AML-193 (cell line): ENCODE measurements at places on chromosomes 11 and 22.

GRCh38 chr22:50676661-50677492, 4.3 kb downstream of the SHANK3 start:
- no peak for DNase-seq

GRCh38 chr22:18121954-18122554, 11.4 kb downstream of the TUBA8 start:
- no peak for DNase-seq

DNA sequence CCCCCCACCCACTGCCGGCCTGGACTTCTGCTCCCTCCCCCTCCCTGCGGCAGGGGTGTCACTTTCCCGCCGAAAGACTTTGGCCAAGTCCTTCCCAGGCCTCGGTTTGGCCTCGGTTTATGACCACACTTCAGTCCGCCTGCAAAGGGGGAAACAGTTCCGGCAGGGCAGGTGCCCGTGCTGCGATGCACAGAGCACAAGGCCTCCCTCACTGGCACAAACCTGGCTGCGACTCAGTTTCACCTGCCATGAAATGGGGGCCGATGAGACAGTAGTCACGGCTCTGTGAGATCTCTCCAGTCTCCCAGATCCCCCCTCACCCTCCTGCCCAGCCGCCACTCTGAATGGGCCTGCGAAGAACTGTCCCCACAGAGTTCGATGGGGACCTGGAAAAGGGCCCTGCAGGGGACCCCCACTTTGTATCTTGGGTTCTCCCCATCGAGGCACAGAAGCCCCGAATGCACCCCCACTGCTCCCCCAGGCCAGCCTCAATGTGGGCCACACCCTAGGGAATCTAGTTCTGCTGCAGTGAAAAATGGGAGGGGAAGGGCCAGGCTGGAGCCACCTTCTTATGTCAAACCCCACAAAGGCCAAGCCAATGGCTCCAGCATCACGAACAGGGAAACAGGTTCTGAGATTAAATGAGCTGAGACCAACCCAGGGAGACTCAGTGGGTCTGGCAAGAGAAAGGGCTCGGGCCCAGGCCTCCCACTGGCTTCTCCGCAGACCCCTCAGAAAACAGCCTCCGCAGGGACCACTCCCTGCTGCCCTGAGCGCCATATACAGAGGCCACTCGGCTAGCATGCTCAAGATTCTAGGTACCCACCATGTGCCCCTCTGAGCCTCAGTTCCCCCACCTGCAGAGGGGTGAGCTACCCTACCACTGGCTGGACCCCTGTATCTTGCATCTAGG, 29.0 kb downstream of the ARVCF start:
- DNase-seq, result no peak

DNA sequence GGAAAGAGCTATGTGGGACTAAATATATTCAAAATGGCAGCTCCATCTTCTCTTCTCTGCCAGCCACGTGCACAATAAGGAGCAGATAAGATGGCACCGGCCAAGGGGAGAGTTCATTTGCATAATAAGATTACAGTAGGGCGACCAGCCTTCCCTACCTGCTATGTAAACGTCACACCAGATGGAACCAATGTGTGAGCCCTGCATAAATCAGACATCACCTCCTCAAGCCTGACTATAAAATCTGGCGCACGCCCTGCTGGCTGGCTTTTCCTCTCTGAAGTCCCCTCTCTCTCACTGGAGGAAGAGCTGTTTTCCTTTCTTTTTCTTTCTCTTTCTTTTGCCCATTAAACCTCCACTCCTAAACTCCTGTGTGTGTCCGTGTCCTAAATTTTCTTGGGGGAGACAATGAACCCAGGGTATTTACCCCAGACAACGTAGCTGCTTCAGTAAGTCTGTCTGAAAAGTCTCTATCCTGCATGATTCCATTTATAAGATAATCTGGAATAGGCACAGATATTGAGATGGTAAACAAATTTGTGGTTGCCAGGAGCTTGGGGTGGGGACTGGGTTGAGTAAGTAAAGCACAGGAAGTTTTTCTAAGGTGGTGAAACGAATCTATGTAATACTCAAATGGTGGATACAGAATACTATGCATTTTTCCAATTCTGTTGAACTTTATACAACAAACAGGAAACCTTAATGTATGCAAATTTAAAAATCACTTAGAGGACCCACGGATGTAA, 670.0 kb upstream of the KIRREL3 start:
- no peak for DNase-seq

- DNase-seq, result no peak
These were observed 43.0 kb downstream of the DSCAML1 start for GRCh38 chr11:117754030-117754429.

GRCh38 chr11:8487261-8487660, 106.8 kb downstream of the STK33 start:
- no peak for DNase-seq

DNA sequence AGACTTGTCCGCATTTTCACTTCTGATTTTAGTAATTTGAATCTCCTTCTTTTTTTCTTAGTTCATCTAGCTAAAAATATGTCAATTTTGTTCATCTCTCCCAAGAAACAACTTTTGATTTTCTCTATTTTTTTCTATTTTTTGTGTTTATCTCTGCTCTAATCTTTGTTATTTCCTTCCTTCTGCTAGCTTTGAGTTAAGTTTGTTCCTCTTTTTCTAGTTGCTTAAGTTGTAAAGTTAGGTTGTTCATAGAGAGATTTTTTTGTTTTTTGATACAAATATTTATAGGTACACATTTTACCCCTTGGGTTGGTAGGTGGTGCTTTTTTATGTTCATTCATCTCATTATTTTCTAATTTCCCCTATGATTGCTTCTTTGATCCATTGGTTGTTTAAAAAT, 22.1 kb upstream of the XKR3 start:
- peak; percentile 36 for DNase-seq

GRCh38 chr11:57345555-57346211, 7.5 kb downstream of the P2RX3 start:
- peak; percentile 56 for DNase-seq

- DNase-seq, result no peak
These were observed 18.8 kb upstream of the AMOTL1 start for GRCh38 chr11:94749369-94749768.

GRCh38 chr11:63745304-63746170, 23.0 kb downstream of the ZFTA start:
- DNase-seq, result peak; percentile 13

DNA sequence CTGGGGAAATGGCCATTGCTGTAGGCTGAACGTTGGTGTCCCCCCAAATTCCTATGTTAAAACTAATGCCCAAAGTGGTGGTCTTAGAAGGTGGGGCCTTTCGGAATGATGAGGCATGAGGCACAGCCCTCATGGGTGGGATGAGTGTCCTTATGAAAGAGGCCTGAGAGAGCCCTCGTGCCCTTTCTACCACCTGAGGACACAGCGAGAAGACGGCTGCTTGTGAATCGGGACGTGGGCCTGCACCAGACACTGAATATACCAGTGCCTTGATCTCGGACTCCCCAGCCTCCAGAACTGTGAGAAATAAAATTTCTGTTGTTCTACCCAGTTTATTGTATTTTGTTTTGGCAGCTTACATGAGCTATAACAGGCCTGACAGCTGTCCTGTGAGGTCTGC, 162.9 kb upstream of the B3GAT1 start:
- no peak for DNase-seq

GRCh38 chr22:22616636-22617035, 27.8 kb upstream of the GGTLC2 start:
- DNase-seq, result no peak

DNA sequence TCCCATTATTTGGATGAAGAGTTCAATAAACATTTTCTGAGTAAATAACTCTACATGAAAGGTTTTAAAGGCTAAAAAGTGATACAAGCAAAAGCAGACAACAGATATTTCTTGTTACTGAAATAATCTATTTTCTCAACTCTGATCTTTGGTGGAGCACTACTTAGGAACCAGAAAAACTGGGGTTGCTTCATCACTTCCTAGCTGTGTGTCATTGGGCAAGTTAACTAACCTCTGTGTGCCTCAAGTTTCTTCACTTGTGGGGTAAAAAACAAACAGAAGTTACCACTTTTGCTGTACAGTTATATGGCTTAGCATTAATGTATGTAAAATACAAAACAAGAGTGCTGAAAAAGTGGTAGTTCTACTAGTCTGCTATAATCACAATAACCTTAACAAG, 5.6 kb downstream of the MAPK1 start:
- DNase-seq, result peak; percentile 70

DNA sequence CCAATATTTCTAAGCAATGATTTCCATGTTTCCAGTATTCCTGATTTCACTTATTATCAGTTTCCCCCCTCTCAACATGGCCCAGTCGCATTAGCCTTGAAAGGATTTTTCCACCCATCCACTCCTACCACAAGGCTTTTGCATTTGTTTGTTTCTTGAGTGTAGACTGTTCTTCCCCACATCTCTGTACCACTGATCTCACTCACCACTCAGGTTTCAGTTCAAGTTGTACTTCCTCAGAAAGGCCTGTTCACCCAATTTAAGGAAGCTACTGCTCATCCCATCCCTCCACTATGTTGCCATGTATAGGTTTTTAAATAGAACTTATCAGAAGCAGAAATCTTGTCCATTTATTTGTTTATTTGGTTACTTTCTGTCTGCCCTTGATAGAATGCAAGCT, 472.3 kb downstream of the FAM181B start:
- DNase-seq, result no peak

- DNase-seq, result no peak
These were observed 95.4 kb upstream of the PITPNB start for GRCh38 chr22:28014211-28015045.

GRCh38 chr11:43579171-43579918, 101.2 kb upstream of the HSD17B12 start:
- DNase-seq, result no peak

DNA sequence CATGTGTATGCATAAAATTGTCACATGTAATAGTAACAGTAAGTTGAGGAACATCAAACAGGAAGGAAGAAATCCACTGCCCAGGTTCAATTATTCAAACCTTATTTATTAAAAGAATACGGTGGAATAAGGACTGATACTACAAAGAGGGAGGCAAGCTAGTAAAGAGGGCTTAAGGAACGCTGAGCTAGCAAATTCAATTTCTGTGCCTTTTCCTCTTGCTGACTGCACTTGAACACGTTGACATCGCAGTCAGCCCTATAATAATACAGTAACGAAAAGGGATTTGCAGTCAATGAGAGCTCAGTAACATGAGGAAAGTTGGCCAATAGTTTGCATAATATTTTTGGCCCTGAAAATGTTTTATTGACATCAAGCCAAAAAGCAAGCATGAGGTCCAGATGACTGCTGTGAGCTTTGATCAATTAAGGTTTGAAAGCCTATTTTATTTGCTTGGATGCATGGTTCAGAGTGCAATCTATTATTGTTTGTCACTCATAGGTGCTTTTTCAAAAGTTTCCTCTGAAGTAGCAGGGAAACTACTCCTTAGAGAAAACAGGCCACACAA, 861.8 kb downstream of the LRRC4C start:
- no peak for DNase-seq

DNA sequence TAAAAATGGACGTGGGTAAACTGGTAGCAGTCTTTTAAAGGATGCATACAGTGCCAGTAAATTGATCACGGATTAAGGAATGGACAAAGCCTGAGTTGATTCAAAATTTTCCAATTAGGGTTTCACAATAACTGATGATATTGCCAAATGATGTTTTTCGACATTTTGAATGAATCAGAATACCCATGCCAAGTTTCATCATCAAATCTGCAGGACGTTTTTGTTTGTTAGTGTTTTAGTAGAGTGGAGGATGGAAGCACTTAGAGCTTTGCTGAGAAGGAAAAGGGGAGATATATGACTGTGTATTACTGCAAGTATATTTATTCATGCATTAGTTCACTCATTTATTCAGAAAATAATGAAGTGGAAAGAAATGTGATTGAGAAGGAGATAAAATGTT, 78.3 kb downstream of the SLC17A6 start:
- no peak for DNase-seq

- DNase-seq, result no peak
These were observed 45.8 kb upstream of the CXCR5 start for GRCh38 chr11:118837868-118838267.

GRCh38 chr22:47340851-47341436, 578.5 kb downstream of the TBC1D22A start:
- no peak for DNase-seq

- DNase-seq, result no peak
These were observed 34.6 kb downstream of the ZNRF3 start for GRCh38 chr22:28917747-28918549.

GRCh38 chr11:87451395-87451794, 413.7 kb downstream of the TMEM135 start:
- DNase-seq, result no peak

DNA sequence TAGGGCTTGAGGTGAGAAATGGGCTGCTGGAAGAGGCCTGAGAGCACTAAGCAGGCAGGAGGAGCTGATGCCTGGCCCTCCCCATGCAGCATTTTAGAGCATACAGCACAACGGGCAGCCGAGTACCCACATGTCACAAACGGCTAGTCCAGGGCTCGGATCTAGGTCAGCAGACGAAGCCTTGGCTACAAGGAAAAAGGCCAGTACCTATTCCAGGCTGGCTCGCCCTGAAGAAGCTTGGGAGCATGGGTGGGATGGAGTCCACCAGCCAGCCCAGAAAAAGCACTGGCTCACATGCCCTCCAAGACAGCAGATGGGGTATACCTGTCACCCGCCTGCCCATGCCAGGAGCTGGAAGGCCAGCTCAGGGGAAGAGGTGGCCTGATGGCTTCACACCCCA, 9.6 kb downstream of the UFD1 start:
- no peak for DNase-seq

DNA sequence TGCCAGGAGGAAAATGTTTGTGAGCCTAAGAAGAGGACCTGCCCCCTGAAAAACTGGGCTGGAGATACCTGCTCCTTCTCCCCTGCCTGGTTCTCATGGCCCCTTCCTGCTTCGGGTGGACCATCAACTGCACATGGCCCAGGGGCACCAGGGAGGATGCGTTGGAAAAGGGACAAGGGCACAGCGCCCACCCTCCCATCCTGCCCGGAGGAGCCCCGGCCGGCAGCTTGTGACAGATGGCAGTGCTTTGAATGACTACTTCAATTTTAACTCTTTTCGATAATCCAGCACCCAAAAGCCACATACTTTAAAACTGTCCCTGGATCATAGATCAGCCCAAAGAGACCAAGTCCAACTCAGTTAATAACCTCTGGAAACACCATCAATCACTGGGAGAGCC, 135.8 kb upstream of the NECTIN1 start:
- no peak for DNase-seq

- no peak for DNase-seq
These were observed 87.8 kb upstream of the FAT3 start for GRCh38 chr11:92136797-92137196.

DNA sequence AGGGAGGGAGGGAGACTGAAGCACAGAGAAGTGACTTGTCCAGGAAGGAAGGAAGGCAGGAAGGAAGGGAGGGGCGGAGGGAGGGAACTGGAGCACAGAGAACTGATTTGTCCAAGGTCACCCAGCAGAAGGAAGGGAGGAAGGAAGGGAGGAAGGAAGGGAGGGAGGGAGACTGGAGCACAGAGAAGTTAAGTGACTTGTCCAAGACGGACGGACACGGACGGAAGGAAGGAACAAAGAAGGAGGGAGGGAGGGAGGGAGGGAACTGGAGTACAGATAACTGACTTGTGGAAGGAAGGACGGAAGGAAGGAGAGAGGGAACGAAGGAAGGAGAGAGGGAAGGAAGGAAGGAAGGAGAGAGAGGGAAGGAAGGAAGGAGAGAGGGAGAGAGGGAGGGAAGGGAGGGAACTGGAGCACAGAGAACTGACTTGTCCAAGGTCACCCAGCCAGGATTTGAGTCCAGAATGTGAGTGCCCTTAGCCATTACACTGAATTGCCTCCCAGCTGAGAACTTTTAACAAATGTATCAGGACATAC, 1.5 kb downstream of the SLC35F2 start:
- no peak for DNase-seq

GRCh38 chr22:44964722-44965078, 45.1 kb downstream of the PHF21B start:
- DNase-seq, result no peak

- no peak for DNase-seq
These were observed 226.9 kb downstream of the SNX19 start for GRCh38 chr11:130689222-130689908.
